Natural killer cell (primary cell): ENCODE measurements at places on chromosomes 16 and 17. TPM values are rescaled to one million over a fixed set of nuclear protein-coding genes. Genes with fewer than 3 reads are reported as not detected.

DNA sequence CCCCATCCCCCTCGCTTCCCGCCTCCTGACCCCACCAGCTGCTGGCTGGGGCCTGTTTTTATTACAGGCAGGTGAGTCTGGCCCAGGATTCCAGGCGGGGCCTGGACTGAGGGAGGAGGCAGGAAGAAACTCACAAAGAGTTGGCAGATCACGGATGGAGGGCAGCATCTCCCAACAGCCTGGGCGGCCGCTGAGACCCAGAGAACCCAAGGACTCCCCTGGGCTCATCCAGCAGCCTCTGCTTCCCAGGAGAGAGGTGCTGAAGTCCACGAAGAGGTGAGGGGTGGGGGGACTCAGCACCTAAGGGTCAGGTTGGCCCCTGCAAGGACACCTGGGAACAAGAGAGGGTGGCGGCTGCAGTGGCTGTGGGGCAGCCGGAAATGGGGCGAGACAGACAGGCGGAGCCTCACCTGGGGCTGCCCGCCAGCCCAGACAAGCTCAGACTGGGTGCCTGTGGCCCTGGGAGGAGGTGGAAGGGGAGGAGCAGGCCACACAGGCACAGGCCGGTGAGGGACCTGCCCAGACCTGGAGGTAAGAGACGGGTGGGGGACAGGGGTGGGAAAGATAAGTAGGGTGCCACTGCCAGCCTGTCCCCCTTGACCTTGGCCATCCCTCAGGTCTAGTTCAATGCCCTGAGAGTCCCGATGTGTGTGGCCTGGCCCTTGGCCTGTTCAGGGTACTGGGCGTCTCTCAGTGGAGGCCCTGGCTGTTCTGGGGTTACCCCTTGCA, 8.7 kb upstream of the ADGRG1 start:
- H3K4me3 ChIP-seq = no peak overlapping the region
- H3K4me1 ChIP-seq = peaks cover 36% of the 10 kb centered on the region
- DNase-seq = no peak
- H3K27me3 ChIP-seq = no peaks in the 10 kb centered on the region
- no peaks in the 10 kb centered on the region for H3K36me3 ChIP-seq
- H3K27ac ChIP-seq = no peak overlapping the region

DNA sequence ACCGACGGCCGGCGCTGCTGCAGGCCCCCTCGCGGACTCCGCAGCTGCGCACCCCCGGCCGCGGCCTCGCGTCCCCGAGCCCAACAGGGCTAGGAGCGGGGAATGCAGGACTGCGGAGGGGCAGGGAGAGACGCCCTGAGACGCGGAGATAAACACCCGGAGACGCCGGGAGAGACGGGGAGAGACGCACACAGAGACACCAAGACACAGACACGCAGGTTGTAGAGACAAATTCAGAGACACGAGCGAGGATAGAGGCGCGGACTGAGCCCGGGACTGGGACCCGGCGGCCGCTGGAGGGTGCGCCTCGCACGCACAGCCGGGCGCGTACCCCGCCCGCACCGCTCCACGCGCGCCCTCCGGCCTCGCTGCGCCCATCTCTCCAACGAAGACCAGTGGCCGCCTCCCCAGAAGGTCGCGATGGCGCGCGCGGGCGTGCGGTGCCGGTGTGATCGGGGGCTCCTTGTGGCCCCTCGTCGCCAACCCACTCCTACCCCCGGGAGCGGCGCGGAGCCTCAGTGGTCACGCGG, 902 bp downstream of the STAC2 start:
- peaks cover 11% of the 10 kb centered on the region for H3K4me1 ChIP-seq
- H3K36me3 ChIP-seq = no peaks in the 10 kb centered on the region
- DNase-seq = no peak
- peaks cover 28% of the 10 kb centered on the region for H3K27me3 ChIP-seq
- no peak overlapping the region for H3K4me3 ChIP-seq

- H3K36me3 ChIP-seq = no peaks in the 10 kb centered on the region
- DNase-seq = no peak
- peaks cover under 1% of the 10 kb centered on the region for H3K27me3 ChIP-seq
- no peak overlapping the region for H3K4me3 ChIP-seq
Measured at GRCh38 chr16:89581861-89582563, 6.5 kb downstream of the CPNE7 start.

GRCh38 chr16:30697264-30698138, 1.5 kb upstream of the SRCAP start:
- DNase-seq = no peak
- H3K4me1 ChIP-seq = peaks cover 26% of the 10 kb centered on the region
- H3K4me3 ChIP-seq = peak overlapping the region; percentile 89

DNA sequence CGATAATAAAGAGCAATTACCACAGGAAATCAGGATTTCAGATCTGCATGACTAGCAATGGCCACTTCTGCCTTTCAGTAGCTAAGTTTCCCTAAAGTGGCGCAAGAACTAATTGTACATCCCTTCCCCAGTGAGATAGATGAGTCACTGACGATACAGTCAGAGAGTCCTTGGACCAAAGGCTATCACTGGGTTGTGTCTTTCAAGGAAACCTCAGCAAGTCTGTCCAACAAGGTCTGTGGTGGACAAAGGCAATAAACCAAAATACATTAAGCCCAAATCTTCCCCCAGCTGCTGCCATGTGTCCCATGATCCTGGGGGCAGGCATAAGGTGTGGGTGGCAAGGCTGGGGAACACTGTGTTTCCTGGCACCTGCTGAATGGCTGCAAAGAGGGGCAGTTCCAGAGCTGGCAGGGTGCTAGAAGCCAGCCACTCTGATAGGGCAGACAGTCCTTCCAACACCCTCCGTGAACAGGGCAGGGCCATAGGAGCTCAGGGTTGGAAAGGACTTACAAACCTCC, 20.5 kb upstream of the MTMR4 start:
- H3K4me3 ChIP-seq = no peak overlapping the region
- no peaks in the 10 kb centered on the region for H3K36me3 ChIP-seq
- no peak for DNase-seq
- H3K27ac ChIP-seq = no peak overlapping the region

DNA sequence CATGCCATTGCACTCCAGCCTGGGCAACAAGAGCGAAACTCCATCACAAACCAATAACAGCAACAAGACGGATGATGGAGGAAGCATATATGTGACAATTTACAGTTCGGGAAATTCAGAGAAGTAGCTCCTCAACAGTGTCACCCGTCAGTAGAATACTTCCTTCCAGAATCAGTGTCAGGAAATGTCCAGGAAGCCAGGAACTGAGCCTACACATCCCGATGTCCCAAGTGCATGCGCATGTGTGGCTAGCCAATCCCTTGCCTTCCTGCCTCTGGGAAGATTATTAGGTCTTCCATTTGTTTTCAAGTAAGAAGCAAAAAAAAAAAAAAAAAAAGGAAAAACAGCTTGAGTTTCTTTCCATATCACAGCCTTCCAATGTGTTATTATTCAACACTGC, 1.4 kb upstream of the PITPNC1 start:
- peaks cover 26% of the 10 kb centered on the region for H3K4me1 ChIP-seq
- H3K36me3 ChIP-seq = no peaks in the 10 kb centered on the region
- no peak for DNase-seq
- H3K4me3 ChIP-seq = no peak overlapping the region

- peak overlapping the region; percentile 85 for H3K4me3 ChIP-seq
- H3K4me1 ChIP-seq = peaks cover 27% of the 10 kb centered on the region
- DNase-seq = peak; percentile 61
- H3K27me3 ChIP-seq = no peaks in the 10 kb centered on the region
Measured at GRCh38 chr17:51119415-51120356, 982 bp downstream of the SPAG9 start.

GRCh38 chr17:49216953-49217650, 6.6 kb downstream of the ABI3 start:
- H3K4me1 ChIP-seq = peaks cover 98% of the 10 kb centered on the region
- no peak for DNase-seq
- H3K27me3 ChIP-seq = no peaks in the 10 kb centered on the region
- no peak overlapping the region for H3K4me3 ChIP-seq
- H3K27ac ChIP-seq = peak overlapping the region; percentile 97

GRCh38 chr16:10504404-10504885, 76.0 kb downstream of the EMP2 start:
- H3K36me3 ChIP-seq = no peaks in the 10 kb centered on the region
- H3K27me3 ChIP-seq = no peaks in the 10 kb centered on the region

DNA sequence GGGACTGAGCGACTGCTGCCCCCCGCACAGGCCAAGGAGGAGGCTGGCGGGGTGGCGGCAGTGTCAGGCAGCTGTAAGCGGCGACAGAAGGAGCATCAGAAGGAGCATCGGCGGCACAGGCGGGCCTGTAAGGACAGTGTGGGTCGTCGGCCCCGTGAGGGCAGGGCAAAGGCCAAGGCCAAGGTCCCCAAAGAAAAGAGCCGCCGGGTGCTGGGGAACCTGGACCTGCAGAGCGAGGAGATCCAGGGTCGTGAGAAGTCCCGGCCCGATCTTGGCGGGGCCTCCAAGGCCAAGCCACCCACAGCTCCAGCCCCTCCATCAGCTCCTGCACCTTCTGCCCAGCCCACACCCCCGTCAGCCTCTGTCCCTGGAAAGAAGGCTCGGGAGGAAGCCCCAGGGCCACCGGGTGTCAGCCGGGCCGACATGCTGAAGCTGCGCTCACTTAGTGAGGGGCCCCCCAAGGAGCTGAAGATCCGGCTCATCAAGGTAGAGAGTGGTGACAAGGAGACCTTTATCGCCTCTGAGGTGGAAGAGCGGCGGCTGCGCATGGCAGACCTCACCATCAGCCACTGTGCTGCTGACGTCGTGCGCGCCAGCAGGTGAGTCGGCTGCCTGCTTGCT, 5.6 kb upstream of the TMEM88 start:
- no peak overlapping the region for H3K4me3 ChIP-seq
- H3K27ac ChIP-seq = no peak overlapping the region
- H3K36me3 ChIP-seq = peaks cover 11% of the 10 kb centered on the region
- no peaks in the 10 kb centered on the region for H3K27me3 ChIP-seq

DNA sequence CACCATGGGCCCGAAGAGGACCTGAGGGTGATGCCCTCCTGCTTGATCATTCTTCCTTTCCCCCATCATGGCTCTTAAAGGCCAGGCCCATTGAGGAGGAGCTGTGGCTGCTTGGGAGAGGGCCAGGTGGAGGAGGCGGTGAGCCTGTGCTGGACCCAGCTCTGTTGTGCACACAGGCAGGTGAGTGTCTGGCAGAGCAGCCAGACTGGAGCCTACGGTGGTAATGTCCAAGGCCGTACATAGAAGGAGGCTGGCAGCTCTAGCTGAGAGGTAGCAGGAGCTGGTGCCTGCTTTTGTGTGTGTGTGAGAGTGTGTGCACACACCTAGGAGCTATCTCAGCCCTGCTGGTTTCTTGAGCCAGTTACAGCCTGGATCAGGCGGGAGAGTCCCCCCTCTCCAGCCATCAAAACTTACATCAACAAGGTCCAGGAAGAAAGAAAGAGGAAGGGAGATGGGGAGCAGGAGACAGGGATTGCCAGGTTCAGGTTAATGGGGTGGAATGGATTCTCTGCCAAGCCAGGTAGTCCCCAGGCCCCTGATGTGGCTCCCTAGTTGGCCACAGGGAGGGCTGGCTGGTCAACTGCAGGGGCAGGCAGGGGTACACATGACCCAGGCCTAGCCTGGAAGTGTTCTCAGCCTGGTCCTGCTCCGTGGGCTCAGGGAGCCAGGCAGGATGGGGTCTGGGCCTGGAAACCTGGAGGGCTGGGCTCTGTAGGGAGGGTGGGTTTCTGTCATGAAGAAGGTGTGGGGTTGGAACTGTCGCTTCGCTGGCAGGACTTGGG, 107.1 kb downstream of the RAP1GAP2 start:
- H3K27me3 ChIP-seq = no peaks in the 10 kb centered on the region
- no peak overlapping the region for H3K4me3 ChIP-seq
- peaks cover 74% of the 10 kb centered on the region for H3K4me1 ChIP-seq
- peaks cover 22% of the 10 kb centered on the region for H3K36me3 ChIP-seq
- no peak for DNase-seq

DNA sequence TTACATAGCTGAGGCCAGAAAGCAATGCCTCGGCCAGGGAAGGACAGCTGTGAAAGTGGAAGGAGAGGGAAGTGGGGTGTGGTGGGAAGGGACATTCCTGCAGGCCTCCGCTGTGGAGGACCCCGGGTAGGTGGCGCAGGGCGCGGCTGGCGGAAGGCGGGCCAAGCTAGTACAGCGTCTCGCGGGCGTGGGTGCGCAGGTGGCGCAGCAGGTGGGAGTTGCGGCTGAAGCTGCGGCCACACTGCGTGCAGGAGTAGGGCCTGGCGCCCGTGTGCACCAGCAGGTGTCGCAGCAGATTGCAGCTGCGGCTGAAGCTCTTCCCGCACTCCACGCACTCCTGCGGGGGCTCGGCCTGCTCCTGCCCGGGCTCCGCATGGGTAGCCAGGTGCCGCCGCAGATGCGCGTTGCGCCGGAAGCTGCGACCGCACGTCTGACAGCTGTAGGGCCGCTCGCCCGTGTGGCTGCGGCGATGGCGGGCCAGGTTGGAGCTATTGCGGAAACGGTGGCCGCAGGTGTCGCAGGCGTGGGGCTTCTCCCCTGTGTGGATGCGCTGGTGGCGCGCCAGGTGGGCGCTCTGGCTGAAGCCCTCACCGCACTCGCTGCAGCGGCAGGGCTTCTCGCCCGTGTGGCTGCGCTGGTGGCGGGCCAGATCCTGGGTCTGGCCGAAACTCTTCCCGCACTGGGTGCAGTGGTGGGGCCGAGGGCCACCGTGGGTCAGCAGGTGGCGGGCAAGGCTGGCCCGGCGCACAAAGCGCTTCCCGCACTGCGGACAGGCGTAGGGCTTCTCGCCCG, 10.0 kb downstream of the ZSCAN10 start:
- H3K4me3 ChIP-seq = no peak overlapping the region
- peaks cover 40% of the 10 kb centered on the region for H3K4me1 ChIP-seq
- H3K36me3 ChIP-seq = no peaks in the 10 kb centered on the region
- no peak for DNase-seq
- H3K27me3 ChIP-seq = no peaks in the 10 kb centered on the region
- no peak overlapping the region for H3K27ac ChIP-seq

GRCh38 chr16:79295746-79296145, 304.8 kb downstream of the MAF start:
- H3K27ac ChIP-seq = no peak overlapping the region
- H3K4me1 ChIP-seq = peaks cover 4% of the 10 kb centered on the region
- DNase-seq = no peak
- no peak overlapping the region for H3K4me3 ChIP-seq
- no peaks in the 10 kb centered on the region for H3K36me3 ChIP-seq

DNA sequence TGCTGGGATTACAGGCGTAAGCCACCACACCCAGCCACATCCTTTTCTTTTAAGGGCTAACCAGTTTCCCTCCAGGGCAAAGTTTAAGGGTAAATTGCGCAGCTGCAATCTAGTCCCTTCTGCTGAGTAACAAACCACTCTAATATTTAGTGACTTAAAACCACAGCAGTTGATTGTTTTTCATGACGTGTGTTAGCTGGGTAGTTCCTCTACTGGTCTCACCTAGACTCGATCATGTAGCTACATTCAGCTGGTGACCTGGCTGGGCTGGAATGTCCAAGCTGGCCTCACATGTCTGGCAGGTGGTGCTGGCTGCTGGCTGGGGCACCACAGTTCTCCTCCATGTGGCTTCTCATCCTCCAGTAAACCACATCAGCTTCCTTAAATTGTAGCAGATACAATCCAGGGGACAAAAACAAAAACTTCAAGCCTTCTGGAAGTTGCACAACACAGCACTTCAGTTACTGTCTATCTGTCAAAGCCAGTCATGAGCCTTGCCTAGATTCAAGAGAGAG, 75.5 kb downstream of the GPRC5B start:
- H3K27ac ChIP-seq = no peak overlapping the region
- H3K4me3 ChIP-seq = no peak overlapping the region
- peaks cover 11% of the 10 kb centered on the region for H3K4me1 ChIP-seq
- DNase-seq = no peak
- H3K36me3 ChIP-seq = no peaks in the 10 kb centered on the region

KRTAP1-1 gene
- not detected for total RNA-seq

CD300A gene
- 287 TPM for total RNA-seq

BCL6B gene
- total RNA-seq = 0.84 TPM

CLEC18A gene
- total RNA-seq = 2.4 TPM

PIRT gene
- not detected for total RNA-seq

MT3 gene
- total RNA-seq = not detected

SLC52A1 gene
- total RNA-seq = not detected

AIPL1 gene
- not detected for total RNA-seq

CENPX gene
- 27.0 TPM for total RNA-seq

SMIM5 gene
- 0.95 TPM for total RNA-seq

MPRIP gene
- total RNA-seq = 272 TPM

TRAPPC2L gene
- total RNA-seq = 36.2 TPM
